Forelimb muscle (tissue), 1 donor: ENCODE measurements at places on chromosomes 2 and 18.

DNA sequence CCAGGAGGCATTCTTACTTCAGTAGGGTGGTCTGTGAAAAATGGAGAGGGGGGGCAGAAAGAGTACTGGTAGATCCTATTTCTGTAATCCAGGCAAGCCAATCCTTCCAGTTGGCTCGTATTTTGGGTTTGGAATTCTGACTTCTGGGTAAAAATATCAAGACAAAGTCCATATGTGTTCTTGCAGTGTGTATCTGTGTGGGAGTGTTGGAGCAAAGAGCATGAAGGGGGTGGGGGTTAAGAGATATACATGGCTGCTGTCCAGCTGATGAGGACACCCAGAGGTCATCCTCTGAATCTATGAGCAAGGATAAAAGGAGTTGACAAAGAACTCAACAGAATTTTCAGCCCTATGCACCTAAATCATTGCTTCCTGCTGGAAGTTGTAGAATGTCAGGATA, 375.8 kb upstream of the PIK3C3 start:
- no peak for DNase-seq

- no peak for DNase-seq
Measured at GRCh38 chr2:55152475-55153412, 79.3 kb downstream of the CLHC1 start.

- no peak for DNase-seq
Measured at GRCh38 chr2:200839513-200839912, 24.9 kb downstream of the CLK1 start.

- DNase-seq = no peak
Measured at GRCh38 chr2:13106302-13106701, 389.6 kb downstream of the TRIB2 start.

DNA sequence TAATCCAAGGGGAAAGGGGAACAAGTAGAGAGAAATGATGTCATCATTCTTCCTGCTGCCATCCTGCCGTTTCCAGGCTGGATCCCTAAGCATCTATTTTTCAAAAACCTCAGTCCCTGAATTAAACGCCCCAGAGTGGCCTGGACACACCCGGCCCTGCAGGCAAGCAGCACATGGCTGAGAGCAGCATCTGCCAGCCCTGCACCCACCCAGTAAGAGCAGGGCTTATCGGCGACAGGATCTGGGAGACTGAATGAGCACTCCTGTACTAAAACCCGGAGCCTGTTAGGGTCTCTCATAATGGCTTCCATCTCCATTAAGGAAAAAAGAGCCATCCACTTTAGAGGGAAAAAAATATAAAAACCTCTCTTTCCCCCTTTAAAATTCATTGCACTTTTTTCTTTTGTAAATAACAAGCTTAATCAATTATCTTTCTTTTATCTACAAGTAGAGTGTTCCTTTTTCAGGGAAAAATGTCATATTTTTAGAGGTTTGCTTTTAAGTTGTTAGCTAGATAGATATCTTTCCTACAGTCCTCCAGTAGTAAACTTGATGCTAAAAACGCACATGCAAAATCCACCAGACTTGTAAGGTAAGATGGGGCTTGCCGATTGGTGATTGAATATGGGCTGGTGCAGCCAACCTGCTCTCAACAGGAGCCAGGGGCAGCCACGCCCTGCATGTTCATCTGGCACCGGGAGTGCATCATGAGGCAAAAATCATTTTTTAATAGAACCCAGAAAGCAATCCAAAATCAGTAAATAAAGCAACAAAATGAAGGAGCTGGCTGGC, 457.8 kb downstream of the EIPR1 start:
- no peak for DNase-seq

GRCh38 chr18:8610459-8610851, 1.2 kb downstream of the RAB12 start:
- no peak for DNase-seq

GRCh38 chr2:62457556-62457955, 48.4 kb downstream of the TMEM17 start:
- DNase-seq = no peak

GRCh38 chr18:26763446-26764110, 101.9 kb downstream of the AQP4 start:
- DNase-seq = no peak

- DNase-seq = no peak
Measured at GRCh38 chr2:24926602-24927252, 6.7 kb upstream of the ADCY3 start.

GRCh38 chr18:45670281-45670962, 53.6 kb upstream of the SLC14A1 start:
- peak; percentile 20 for DNase-seq

- no peak for DNase-seq
Measured at GRCh38 chr2:168585700-168586099, 129.6 kb downstream of the CERS6 start.

GRCh38 chr2:196801674-196802261, 2.3 kb upstream of the GTF3C3 start:
- DNase-seq = peak; percentile 29

- no peak for DNase-seq
Measured at GRCh38 chr2:15169326-15170069, 391.6 kb downstream of the NBAS start.

DNA sequence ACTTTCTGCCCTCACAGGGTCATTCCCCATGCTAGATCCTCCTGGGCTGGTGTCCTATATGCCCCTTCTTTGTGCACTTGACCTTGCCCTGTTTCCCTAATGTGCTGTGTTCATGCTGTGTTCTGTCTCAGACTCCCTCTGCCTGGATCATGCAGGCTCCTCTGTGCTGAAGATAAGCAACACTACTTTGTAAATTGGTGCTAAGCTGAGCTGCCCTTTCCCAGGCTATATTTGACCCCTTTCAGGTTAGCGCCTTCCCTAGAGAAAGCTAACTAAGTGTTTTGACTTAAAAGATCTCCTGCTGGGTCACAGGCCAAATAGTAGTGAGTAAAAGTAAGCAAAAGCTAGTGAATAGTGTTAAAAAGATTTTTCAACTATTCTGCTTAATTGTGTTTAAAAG, 257.2 kb upstream of the RGPD4 start:
- DNase-seq = no peak

DNA sequence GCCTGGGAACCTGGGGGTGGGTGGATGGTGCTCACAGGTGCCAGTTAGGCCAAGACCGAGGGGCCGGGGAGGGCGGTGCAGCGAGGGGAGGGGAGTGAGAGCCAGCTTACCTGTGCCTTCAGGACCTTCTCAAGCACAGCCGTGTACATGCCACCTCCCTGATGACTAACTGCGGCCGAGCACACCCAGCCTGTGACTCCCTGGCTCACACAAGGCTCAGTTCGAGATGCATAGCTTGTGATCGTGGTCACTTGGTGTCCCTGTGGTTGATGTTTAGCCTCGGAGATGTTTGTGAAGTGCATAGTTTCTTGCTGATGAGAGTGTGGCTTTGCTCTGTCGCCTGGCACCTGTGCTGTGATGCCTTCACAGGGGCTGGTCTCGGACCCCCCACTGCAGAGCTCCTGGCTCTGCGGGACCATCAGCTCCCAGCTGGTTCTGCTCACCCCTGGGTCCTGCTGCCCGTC, 84.5 kb upstream of the ODC1 start:
- DNase-seq = no peak

DNA sequence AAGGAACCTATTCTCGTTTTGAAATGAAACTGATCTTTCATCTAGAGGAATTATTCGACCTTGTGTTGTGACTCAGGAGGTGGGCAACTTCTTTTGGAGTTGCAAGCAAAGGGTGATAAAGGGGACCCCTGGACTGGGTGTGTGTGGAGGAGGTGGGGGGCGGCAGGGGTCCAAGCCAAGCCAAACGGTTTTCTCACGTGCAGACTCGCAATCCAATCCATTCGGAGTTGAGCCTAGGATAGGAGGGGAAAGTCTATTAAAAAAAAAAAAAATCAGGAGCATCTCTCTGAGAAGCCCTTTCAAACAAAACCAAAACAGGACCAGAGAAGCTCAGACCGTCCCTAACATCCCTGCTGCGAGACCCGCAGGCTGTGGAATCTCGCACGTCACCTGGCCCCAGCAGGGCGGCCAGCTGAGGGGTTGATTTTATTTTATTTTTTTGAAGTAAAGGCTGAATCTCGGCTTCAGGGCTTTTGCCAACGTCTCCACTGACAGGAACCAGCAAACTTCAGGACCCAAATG, 3.7 kb upstream of the ZEB2 start:
- DNase-seq = no peak

DNA sequence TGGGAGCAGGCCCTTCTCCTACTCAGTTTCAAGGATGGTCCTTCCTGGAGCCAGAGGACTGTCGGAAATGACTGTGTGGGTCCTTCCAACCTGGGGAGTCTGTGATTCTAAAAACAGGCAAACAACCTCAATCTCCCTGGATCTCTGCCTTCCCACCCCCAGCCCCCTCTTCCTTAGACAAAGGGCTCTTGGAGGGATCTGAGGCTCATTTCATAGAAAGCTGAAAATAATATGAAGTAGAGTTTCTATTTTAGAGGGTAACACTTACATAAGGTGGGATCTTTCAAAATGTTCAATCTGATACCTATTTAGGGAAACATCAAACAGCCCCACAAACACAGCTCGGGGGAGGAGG, 69.4 kb downstream of the RHOB start:
- no peak for DNase-seq

- DNase-seq = no peak
Measured at GRCh38 chr2:128155970-128156369, 65.0 kb downstream of the UGGT1 start.

GRCh38 chr2:97646977-97647376, 1.1 kb downstream of the COX5B start:
- DNase-seq = no peak
